ENCODE measurements at places on chromosomes 5 and 9.

DNA sequence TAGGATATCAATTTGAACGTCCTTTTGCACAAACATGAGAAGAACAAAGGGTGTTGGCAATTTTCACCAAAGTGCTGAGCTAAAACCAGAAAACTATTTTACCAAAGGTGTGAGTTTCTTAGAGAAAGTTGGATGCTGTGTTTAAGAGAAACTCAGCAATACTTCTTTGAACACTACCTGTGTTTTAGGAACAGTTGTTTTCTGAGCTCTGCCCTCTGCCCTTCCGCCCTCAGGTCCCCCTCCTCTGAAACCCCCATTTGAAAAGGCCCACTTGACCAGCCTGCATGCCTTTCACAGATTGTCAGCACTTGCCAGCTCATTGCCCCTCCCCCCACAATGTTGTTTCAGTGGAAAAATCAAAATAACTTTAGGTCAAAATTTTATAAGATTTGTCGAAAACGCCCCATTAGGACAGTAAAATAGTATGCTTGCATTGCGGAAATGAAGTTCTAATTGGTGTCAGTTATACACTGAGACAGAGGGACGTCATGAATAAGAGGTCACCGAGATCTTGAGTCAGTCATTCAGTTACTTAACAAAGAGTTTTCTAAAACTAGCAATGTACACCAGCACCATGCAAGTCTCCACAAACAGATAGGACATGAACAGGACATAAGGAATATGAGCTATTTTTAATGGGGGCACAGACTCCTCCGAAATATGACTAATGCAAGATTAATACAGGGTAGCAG lies 61.9 kb upstream of the IL7R start:
- no peak for DNase-seq

GRCh38 chr5:134873494-134873893 lies 677 bp upstream of the TXNDC15 start:
- DNase-seq: no peak

GRCh38 chr9:89514337-89514736 lies 16.4 kb upstream of the SEMA4D start:
- DNase-seq: no peak

DNA sequence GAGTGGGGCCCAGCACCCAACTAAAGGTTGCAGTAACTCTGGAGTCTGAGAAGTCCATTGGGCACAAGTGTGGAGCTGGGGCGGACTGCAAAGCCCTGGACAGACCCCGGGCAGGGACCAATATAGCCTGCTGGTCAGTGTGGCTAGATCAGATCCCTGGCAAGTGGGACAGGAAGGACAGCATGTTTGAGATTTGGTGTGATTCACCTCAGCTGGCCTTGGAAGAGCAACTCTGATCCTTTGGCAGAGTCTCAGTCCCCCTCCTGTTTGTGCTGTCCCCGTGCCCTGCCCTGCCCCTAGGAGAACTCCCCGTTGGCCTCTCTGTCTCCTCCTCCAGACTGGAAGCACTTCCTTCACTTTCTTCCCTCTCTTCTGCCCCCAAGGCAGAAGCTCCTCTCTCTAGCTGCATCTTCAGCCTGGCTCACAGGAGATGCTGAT lies 255.3 kb downstream of the FSTL4 start:
- no peak for DNase-seq

DNA sequence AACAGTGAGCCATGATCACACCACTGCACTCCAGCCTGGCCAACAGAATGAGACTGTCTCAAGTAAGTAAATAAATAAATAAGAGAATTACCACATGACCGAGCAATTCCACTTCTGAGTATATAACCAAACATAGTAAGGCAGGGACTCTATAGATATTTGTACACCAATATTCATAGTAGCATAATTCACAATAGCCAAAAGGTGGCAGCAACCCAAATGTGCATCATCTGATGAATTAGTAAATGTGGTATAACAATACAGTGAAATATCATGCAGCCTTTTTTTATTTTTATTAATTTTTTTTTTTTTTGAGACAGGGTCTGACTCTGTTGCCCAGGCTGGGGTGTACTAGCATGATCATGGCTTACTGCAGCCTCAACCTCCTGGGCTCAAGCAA lies 33.1 kb downstream of the ALDH7A1 start:
- no peak for DNase-seq

DNA sequence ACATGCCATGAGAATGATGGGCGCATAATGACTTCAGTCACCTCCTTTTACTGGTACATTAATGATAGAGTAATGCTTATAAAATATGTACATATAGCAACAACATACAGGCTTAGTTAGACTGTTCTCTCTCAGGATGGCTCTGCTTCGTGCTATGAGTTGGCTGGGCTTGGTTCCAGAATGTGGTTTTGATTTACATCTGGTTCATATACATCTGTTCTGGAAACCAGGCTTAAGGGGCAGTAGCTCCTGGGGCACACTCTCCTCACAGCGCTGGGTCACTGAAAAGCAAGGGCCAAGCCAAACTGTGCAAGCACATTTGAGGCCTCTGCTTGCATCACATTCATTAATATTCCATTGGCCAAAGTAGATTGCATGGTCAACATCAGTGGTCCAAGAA lies 44.9 kb downstream of the PCSK1 start:
- DNase-seq: no peak

DNA sequence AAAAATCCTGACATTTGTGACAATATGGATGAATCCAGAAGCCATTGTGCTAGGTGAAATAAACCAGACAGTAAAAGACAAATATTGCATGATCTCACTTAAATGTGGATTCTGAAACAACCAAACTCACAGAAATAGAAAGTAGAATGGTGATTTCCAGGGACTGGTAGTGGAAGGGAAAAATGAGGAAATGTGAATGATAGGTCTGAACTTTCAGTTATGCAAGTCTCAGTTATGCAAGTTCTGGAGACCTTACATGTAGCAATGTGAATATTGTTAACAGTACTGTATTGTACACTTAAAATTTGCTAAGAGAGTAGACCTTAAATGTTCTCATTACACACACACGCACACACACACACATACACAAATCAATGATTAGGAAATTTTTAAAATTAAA lies 84.9 kb downstream of the SLCO4C1 start:
- no peak for DNase-seq
